HT1080 (cell line): ENCODE measurements at places on chromosomes 7 and 10. TPM values are rescaled to one million over a fixed set of nuclear protein-coding genes. Genes with fewer than 3 reads are reported as not detected.

GRCh38 chr10:22685926-22686325, 28.5 kb downstream of the PIP4K2A start:
- no peak for DNase-seq

The ZNF485 gene
- total RNA-seq: 7.1 and 8.8 TPM in 2 replicates

The SPDYE2B gene
- not detected in 2 replicates for total RNA-seq

The TMEM72 gene
- not detected in 2 replicates for total RNA-seq

DNA sequence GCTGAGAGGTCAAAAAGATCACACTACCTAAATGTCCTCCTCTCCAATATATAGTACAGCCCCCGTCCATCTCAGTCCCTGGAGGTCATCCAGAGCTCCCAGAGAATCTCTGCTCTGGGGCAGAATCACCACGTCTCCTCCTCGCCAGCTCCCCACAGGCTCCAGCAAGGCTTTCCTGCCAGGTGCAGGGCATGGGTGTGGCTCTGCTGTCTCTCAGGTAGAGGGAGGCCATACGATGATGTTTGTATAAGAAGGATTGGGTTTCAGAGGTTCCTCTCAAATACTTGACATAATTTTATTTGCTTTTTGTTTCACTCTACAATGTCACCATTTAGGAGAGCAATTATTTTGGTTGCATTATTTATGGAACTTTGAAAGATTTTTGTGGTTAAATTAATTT, 98.3 kb upstream of the PRSS58 start:
- DNase-seq: no peak

DNA sequence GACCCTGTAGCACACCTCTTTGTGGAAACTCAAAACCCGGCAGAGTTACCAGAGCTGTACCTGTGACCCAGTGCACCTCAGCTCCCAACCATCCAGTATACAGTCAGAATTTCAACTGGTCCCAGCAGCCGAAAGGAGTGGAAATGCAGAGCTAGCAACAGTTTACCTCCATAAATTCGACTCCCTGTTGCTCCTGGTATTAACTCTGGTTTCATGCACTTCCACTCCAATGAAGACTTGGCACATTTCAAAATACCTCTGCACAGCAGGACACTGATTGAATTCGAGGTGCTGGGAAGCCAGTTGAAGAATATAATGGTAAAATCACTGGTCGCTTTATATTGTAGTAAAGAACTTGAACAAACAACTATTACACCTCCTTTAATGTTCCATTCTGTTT, 17.9 kb upstream of the TIAL1 start:
- DNase-seq: no peak

The ANXA8 gene
- total RNA-seq: 0.23 and 0.88 TPM in 2 replicates

DNA sequence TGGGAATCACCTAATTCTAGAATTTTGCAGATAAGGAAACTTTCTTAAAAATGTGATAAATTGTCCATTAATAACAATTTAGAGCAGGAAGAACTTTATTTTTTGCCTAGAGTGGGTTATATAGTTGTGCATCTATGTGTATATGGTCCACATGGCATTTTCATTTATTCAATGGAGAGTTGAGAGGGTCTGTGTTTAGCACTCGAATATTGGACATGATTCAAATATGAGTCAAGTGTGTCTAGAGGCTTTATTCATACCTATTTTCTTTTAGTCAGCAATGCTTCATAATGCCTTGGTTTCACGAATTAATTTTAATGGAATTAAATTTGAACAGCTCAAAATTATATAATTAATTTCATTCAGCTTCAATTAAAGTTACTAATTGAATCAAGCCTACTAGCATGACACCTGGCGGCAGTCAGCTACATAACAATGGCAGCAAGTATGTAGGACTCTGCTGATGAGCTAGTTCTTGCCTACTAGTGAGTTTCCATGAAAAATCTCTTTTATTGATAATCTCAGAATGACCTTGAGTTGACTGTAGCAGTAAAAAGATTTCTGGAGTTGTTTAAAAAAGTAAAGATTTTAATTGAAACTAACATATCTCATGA, 17.7 kb downstream of the MDFIC start:
- DNase-seq: no peak

DNA sequence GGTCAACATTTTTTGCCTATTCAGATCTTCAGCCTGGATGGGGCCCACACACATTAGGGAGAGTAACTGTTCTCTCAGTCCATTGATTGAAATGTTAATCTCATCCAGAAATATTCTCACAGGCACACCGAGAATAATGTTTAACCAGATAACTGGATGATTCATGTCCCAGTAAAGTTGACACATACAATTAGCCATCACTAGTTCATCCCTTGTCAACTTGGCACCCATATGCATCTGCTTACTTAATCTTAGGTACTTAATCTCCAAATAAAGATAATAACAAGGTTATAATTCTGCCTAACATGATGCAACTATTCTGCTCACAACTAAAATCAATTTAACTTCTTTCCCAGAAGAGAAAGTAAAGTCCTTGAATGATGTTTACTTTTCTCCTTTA, 502.6 kb downstream of the ADRA2A start:
- no peak for DNase-seq

The GNGT1 gene
- not detected in 2 replicates for total RNA-seq

DNA sequence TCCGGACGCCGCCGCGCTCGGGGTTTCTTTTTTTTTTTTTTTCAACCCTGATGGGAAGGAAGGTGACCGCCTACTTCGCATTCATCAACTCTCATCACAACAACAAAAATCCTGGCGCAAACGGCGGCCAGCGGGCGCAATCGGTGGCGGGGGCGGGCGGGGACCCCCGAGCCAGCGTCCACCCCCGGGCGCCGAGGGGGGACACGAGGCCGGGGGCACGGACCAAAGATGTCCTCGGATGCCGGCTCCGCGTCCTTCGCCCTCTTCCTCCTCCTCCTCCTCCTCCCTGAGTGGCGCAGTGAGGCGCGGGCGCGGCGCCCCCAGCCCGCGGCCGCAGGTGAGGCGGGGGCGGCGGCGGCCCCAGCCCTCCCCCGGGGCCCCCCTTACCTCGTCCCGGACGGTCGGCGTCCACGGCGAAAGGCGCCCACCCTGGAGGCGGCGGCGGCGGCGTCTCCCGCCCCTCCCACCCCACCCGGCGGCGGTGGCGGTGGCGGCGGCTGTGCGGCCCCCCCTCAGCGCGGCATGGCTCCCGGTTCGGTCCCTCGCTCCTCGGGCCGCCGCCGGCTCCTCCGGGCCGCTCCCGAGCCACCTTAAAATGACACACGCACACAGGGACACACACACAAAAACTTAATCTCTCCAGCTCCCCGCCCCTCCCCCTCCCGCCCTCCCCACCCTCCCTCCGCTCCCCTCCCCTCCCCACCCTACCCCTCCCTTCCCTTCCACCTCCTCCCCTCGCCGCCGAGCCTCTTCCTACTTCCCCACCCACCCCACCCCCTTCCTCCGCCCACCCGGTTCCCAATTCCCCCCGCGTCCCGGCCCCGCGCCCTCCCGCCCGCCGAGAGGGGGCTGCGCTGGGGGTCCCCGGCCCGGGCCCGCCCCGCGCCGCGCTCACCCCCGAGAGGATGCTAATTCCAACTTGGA, at the start of gene CTBP2:
Gene CTBP2, minus strand, starts transcription at position 632 of the 924 bp plus-strand sequence.
- DNase-seq: peak; percentile 20

The CDH23 gene
- 0.23 TPM in 1 of 2 replicates, not detected in the other for total RNA-seq
